ENCODE measurements at places on chromosomes 7 and 10.

DNA sequence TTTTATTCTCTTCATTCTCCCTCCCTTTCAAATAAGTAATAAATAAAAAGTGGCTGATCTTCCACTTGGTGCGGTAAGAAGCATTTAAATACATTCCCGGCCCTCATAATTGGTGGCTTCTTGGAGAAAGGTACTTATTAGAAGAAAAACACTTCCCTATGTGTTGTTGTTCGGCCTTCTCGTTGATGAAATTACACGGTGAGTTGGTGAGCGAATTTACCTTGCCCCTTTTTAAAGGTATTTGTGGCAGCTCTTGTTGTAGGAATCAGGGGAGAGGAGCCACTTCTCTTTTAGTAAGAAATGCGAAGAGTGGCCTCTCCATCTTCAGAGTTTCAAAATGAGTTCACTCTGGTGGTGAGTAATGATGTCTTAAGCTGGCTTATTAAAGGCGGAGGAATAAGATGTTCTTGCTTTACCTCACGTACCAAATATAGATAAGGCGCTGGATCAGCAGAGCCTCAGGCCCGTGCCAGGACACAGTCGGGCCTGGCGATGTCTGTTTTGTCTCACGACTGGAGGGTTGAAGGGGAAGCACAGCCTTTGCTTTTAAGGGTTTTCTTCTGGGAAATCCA, 135.9 kb downstream of the CUX1 start:
- no peak for DNase-seq

GRCh38 chr7:71354716-71355115, 222.8 kb downstream of the GALNT17 start:
- no peak for DNase-seq

DNA sequence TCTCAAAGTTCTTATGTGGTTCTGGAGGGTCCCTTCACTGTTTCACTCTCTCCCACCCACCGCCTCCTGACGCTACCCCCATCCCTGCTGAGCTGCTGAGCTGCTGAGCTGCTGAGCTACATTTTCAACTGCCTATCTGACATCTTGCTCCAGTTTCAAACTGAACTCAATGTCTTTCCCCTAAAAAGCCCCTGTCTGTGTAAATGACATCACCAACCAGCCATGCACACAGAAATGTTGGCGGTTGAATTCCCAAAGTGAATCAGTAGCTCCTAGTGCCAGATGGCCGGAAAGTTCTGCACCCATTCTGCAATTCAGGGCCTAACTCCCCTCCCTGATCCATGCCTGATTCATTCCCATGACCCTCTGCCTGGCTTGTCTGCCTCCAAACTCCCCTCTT, 71.2 kb downstream of the WNT2 start:
- no peak for DNase-seq

- no peak for DNase-seq
These were observed 772 bp downstream of the SGMS1 start for GRCh38 chr10:50622706-50623662.

DNA sequence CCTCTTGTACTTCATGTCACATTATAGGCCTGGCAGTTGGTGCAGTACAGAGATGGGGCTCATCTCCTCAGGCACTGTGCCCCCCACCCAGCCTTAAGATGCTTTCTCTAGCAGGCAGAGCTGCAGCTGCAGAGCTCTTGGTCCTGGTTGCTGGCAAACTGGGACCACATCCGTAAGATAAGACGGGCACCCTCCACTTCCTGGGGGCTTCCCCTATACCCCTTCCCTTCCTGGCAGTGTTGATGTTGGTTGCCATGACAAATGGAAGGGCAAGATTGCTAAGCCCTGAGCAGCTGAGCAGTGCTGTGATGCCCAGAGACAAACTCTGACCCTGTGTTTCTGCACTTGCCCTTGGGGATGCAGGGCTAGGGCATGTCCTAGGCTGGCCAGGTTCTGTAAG, 103.4 kb upstream of the ANLN start:
- no peak for DNase-seq

- no peak for DNase-seq
These were observed at the start of gene DOCK1 for GRCh38 chr10:126904818-126905701. DOCK1 (plus strand) TSS chr10:126905428; CDS start chr10:126905518, 90 bp downstream.
